GM10248 (cell line): ENCODE measurements at places on chromosomes 16 and 17.

DNA sequence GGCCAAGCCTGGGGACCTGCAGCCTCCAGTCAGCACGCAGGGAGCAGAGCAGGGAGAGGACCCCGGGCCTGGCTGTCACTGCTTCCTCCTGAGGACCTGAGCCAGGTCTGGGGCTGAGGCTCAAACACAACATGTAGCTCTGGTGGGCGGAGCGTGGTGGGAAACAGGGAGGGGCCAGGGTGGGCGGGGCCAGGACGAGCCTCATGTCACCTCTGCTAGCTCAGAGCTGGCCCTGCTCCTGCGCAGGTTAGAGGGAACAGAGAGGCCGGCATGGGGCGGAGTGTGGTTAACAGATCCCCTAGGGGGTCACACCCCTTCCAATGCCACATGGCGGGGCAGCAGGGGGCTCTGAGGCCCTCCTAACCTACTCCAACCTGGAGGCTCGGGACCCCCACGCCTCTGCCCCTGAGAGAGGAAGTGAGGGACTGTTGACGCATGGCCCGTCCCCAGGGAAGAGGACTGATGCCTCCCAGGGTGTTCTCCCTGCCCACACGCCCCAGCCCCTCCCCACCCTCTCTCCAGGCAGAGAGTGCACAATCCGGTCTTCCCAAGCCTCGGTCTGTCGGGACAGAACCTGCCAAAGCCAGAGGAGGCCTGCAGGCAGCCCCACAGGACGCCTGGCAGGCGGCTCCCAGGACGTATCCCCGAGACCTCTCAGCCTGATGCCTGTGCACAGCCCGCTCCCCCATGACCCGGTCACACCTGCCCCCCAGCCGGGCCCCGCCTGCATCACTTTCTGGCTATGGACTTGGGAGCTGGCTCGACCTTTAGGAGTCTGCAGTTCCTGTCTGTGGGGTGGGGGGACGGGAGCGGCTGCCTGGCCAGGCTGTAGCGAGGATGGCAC lies 15.2 kb downstream of the PIEZO1 start:
- peak; percentile 86 for DNase-seq

DNA sequence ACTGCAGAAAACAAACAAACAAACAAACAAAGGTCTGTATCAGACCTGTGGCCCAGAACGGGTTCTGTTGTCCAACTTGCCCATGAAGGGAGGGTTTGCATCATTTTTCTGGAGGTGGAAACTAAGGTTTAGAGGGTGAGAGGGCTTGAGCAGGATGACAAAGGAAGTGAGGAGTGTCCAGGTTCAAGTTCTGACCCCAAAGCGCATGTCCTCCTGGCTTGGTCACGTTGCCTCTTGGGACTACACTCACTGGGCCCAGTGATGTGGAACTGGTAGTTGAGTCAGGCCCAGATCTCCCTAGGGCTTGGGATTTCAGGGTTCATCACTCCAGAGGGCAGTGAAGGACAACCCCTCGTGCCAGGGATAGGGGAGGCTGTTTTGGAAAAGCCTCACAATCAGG lies 1.8 kb downstream of the SREBF1 start:
- DNase-seq: no peak

DNA sequence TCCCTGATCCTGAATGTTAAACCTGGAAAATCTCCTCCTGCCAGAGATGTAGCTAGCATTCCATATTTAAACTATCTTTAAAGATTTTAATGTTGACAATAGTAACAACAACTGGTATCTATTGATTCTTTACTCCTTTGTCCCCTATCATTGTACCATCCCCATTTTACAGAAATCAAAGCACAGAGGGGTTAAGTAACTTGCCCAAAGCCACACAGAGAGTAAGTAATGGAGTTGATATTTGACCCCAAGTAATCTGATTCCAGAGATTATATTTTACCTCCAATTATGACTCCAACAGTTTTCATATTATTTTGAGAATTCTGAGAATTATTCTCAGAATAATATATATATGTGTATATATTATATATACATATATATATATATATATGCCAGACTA lies 37.7 kb upstream of the RGS9 start:
- DNase-seq: no peak

DNA sequence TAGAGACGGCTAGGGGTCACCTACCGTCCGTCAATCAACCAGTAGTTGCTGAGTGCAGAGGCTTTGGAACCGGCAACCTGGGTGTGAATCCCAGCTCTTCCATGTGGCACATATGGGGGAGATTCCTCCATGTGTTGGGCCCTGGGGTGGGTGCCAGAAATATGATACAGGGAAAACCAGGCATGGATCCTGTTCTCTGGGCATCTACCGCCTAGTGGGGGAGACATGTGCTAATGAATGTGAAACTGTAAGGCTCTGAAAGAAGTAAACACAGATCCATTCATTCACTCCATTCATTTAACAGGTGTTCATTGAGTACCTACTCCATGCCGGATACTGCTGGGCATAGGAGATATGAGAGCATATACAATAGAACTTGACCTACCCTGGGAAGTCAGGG lies 39.5 kb upstream of the SDK2 start:
- no peak for DNase-seq

GRCh38 chr16:12545792-12546342 lies 257.8 kb downstream of the CPPED1 start:
- DNase-seq: no peak

GRCh38 chr16:70665113-70665694 lies 18.8 kb downstream of the IL34 start:
- DNase-seq: no peak

GRCh38 chr17:17816240-17816814 lies 20.5 kb downstream of the SREBF1 start:
- no peak for DNase-seq

- DNase-seq: no peak
Observed at GRCh38 chr16:79587296-79587695, 13.2 kb downstream of the MAF start.

GRCh38 chr17:10096596-10096995 lies 101.8 kb downstream of the GAS7 start:
- no peak for DNase-seq

DNA sequence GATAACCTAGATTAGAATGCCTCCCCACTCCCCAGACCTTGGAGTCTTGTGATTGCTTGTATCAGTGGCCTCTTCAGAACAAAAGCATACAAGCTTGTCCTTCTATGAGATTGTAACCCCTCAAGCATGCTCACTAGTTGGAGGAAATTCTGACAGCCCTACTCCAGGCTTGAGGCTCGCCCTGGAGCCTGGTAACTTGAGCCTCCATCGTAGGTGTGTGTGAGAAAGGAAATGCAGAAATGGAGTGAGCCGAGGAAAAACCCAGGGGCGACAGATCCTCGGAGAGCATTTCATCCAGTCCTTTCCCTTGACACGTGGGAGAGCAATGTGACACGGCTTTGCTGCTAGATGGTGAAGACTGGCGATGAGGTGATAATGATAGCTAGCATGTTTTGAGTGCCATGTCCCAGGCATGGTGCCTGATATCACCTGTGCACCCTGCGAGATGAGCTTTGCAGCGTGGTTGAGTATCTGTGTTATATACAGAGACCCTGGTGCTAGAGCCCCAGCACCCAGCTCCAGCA lies 31.2 kb downstream of the GNAO1 start:
- no peak for DNase-seq

GRCh38 chr17:65533056-65533745 lies 28.2 kb downstream of the AXIN2 start:
- DNase-seq: no peak

DNA sequence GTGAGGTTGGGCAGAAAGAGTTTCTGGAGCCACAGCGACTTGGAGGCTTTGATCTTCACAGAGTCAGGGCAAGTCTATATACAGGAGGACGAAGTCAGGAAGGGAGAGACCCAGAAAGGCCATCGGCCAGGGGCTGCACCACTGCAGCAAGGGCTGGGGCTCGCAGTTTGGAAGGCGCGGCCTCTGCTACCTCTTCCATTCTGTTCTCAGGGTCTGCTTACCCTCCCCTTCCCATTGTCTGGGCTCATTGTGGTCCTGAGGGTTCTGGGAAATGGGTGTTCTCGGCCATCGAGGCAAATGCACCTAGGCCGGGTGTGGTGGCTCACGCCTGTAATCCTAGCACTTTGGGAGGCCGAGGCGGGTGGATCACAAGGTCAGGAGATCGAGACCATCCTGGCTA lies 16.0 kb downstream of the ST6GALNAC1 start:
- DNase-seq: no peak

GRCh38 chr17:35795871-35796265 lies 427 bp upstream of the MMP28 start:
- no peak for DNase-seq

DNA sequence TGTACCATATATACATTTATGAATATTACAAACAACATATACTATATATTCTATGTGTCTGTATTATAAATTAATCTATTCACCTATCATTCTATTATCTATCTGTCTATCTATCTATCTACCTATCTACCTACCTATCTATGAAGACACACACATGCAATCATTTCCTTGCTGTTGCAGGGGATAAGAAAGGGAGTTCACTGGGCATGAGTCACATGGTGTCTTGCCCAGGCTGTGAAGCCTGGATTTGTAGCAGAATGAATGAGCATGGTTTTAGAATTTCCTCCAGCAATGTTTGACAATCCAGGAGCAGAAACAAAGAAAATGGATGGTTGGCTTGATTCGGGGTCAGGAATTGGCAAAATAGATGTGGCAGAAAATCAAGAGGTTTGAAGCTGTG lies 23.2 kb upstream of the FAM20A start:
- no peak for DNase-seq

DNA sequence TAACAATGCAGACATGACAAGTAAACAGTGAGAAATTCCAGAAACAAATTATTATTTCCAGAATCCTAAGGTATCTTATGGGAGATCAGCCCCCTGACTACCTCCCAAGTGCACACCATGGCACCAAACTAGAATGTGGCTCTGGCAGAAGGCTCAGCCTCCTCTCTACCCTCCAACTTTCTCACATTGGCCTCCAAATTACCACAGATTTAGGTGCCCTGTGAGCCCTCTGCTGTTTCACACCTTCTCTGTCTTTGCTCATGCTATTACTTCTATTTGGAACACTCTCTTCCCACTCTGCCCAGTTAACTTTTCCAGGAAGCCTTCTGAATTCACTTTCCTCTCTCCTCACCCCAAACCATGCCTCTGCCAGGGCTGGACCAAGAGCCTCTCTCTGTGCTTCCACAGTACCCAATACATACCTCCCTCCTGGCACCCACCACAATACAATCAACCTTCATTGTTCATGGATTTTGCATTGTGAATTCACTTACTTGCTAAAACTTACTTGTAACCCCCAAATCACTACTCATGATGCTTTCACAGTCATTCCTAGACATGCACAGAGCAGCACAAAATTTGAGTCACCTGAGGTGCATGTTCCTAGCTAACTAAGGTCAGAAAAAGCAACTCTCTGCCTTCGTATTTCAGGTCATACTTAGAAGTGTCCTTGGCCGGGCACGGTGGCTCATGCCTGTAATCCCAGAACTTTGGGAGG lies 31.4 kb downstream of the SMG6 start:
- DNase-seq: no peak

GRCh38 chr16:89917773-89918452 lies 749 bp upstream of the MC1R start:
- peak; percentile 89 for DNase-seq

- DNase-seq: no peak
Observed at GRCh38 chr16:75203096-75203495, 3.9 kb downstream of the CTRB2 start.
